Astrocyte (in vitro differentiated cells and primary cell): ENCODE measurements at places on chromosomes 11 and 22. TPM values are rescaled to one million over a fixed set of nuclear protein-coding genes. Genes with fewer than 3 reads are reported as not detected.

DNA sequence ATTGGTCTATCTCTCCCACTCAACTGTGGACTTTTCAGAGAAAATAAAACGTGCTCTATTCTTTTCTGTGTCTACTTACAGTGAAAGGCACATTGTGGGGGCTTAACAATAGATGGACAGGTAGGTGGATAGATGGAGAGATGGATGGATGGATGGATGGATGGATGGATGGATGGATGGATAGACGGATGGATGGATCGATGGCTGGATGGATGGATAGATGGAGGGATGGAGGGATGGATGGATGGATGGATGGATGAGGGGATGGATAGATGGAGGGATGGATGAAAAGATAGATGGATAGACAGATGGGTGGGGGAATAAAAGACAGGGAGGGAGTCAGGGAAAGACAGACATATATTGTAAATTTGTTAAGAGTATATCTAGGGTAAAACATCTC, 14.2 kb upstream of the SLC1A2 start:
- no peak overlapping the region for H3K4me3 ChIP-seq
- no peaks in the 10 kb centered on the region for H3K36me3 ChIP-seq
- peaks cover 15% of the 10 kb centered on the region for H3K27me3 ChIP-seq

- no peak overlapping the region for H3K27ac ChIP-seq
- H3K27me3 ChIP-seq = no peaks in the 10 kb centered on the region
- H3K4me1 ChIP-seq = peaks cover 5% of the 10 kb centered on the region
- H3K4me3 ChIP-seq = no peak overlapping the region
- no peaks in the 10 kb centered on the region for H3K36me3 ChIP-seq
Measured at GRCh38 chr11:43377389-43377788, 18.7 kb downstream of the TTC17 start.

SHISA8 gene
- not detected in 2 replicates for total RNA-seq

DNA sequence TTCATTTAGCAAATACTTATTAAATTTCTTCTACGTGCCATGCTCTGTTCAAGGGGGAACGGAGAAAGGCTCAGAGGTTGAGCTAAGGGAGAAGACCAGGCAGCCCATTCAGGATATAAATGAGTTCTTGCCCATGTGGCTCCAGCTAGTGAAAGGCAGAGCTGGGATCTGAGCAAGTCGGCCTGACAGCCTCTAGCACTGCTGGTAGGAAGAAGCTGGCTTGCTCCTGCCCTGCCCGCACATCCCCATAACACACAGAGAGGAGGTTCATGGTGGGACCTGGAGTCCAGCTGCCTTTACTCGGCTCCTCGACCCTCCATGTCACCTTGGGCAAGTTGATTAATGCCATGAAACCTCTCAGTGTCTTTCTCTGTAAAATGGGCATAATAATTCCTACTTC, 2.0 kb downstream of the SLC15A3 start:
- H3K36me3 ChIP-seq = no peaks in the 10 kb centered on the region
- no peak overlapping the region for H3K27ac ChIP-seq
- H3K27me3 ChIP-seq = peaks cover 17% of the 10 kb centered on the region
- peaks cover 4% of the 10 kb centered on the region for H3K4me1 ChIP-seq
- no peak overlapping the region for H3K4me3 ChIP-seq

DNA sequence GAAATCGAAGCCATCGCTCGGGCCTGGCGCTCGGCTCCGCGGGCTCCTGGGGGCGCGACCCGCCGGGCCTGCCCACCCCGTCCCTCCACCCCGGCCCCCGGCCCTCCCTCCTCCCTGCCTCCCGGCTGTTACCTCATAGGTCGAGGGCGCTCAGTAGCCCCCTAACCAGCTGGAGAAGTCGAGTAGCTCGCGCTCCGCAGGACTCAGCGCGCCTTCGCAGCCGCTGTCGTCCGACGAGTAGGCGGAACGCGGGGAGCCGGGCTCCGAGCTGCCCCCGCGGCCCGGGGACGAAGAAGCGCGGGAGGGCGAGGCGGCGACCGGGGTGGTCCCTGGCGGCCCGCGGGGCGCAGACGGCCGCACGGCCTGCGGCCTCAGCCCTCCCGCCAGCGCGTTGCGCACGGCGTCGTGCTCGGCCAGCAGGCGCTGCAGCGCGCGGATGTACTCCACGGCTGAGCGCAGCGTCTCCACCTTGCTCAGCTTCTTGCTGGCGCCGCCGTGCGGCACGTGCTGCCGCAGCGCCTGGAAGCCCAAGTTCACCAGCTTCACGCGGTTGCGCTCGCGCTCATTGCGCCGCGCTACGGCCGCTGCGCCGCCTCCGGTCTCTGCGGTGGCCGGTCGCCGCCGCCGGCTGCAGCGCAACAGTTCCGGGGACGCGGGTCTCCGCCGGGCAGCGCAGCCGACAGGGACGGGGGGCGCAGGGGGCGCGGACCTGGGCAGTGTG, 627 bp downstream of the ASCL2 start:
- peaks cover 45% of the 10 kb centered on the region for H3K27me3 ChIP-seq
- no peak overlapping the region for H3K27ac ChIP-seq
- no peaks in the 10 kb centered on the region for H3K36me3 ChIP-seq
- H3K4me1 ChIP-seq = no peaks in the 10 kb centered on the region

- no peaks in the 10 kb centered on the region for H3K4me1 ChIP-seq
- no peak overlapping the region for H3K4me3 ChIP-seq
- no peaks in the 10 kb centered on the region for H3K36me3 ChIP-seq
Measured at GRCh38 chr11:115256397-115257197, 247.6 kb downstream of the CADM1 start.

SDHAF2 gene
- total RNA-seq = 35.5 and 38.8 TPM in 2 replicates

NXPE1 gene
- not detected in 2 replicates for total RNA-seq

DNA sequence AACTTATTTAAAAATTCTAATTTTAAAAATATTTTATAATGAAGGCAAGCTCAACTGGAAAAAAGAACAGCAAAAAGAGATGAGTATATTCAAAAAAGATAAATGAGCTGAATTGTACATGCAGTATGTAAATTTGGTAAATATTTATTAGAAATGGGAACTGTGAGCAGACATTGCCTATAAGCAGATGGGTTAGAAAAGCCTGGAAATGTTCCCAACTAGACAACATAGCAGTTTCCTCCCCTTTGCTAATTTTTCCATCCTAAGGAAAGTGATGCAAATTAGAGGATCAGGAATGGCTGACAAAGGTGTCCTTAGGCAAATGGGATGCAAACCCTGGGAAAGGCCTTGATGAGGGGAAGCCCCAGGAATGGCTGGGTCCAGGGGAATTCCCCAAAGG, 37.2 kb downstream of the TP53I11 start:
- no peak overlapping the region for H3K4me3 ChIP-seq
- no peaks in the 10 kb centered on the region for H3K4me1 ChIP-seq
- no peak for DNase-seq
- no peaks in the 10 kb centered on the region for H3K36me3 ChIP-seq

OR2AT4 gene
- total RNA-seq = not detected in 2 replicates

- no peaks in the 10 kb centered on the region for H3K4me1 ChIP-seq
- H3K36me3 ChIP-seq = no peaks in the 10 kb centered on the region
- H3K27ac ChIP-seq = no peak overlapping the region
- no peak overlapping the region for H3K4me3 ChIP-seq
Measured at GRCh38 chr11:126186025-126186698, 25.3 kb downstream of the RPUSD4 start.

DNA sequence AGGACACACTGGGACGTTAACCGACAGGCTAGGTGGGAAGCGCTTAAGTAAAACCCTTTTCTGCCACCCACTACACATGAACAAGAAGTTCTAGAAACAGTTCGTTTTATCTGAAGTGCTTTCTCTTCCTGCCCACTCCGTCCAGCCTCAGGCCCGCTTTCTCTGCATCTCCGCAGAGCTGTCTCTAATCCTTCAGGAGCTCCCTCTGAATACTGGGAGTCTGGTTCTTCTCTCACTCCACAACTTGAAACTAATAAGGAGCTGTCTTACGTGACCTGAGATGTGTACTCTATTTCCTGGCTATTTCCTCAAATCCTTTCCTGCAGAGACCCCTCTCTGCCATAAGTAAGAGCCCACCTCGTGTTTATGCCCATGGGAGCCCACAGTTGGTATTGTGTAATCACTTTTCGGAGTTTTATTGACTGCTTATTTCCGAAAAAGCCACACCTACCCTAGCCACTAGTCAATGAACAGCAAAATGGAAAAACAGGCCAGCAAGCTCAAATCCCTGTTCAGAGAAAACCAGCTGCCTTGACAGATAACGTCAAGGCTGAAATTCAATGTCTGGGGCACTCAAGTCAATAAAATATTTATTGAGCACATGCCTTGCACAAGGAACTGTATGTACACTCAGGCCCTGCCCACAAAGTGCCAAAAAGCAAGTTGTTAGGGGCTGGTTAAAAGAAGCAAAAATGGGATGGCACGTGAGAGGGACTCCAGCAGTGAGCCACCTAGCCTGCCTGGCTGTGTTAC, 4.9 kb downstream of the PC start:
- no peaks in the 10 kb centered on the region for H3K27me3 ChIP-seq
- DNase-seq = no peak
- no peak overlapping the region for H3K27ac ChIP-seq

MMP12 gene
- not detected in 2 replicates for total RNA-seq

GRCh38 chr11:54558407-54558806, 45.4 kb downstream of the OR4C46 start:
- no peaks in the 10 kb centered on the region for H3K4me1 ChIP-seq
- H3K4me3 ChIP-seq = no peak overlapping the region
- no peaks in the 10 kb centered on the region for H3K36me3 ChIP-seq

GRCh38 chr11:86134580-86135318, 65.9 kb upstream of the PICALM start:
- no peak overlapping the region for H3K4me3 ChIP-seq
- H3K27ac ChIP-seq = no peak overlapping the region
- H3K36me3 ChIP-seq = no peaks in the 10 kb centered on the region
- H3K4me1 ChIP-seq = no peaks in the 10 kb centered on the region
- no peaks in the 10 kb centered on the region for H3K27me3 ChIP-seq
- DNase-seq = no peak

DNA sequence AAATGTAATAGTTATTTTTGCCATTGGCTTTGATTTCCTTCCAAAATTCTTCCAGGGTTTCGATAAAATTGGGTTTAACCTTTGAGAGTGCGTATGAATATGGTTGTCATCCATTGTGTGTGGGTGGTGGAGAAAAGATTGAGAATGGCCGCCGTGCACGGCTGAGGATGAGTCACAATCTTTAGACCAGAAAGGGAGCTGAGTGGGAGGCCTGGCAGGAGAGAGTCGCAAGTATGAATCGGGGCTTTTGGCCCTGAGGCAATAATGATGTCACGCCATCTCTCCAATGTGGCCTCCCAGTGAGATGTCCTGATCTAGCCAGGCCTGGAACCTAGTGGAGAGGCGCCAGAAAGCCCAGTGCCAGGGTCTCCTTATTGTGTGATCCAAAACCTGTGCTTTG, 33.1 kb upstream of the SMPD1 start:
- DNase-seq = peak; percentile 92
- peak overlapping the region; percentile 44 for H3K27ac ChIP-seq
- peaks cover 17% of the 10 kb centered on the region for H3K4me1 ChIP-seq
- no peaks in the 10 kb centered on the region for H3K36me3 ChIP-seq
- H3K4me3 ChIP-seq = no peak overlapping the region

DNA sequence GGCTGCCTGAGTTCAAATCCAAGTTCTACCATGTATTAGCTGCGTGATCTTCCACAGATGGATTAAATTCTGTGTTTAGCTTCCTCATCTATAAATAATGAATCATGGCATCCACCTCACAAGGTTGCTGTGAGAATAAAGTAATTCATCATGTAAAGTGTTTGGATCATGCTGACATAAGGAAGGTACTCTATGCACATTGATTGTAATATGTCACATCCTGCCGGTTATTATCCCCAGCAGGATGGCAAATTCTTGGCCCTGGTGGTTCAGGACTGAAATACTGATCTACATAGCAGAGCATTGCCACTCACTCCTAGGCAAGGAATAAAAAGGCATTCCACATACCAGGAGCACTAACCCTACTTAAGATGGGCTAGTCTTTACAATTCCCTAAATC, 40.8 kb downstream of the LGR4 start:
- H3K4me3 ChIP-seq = no peak overlapping the region

OR52A1 gene
- total RNA-seq = not detected in 2 replicates

DNA sequence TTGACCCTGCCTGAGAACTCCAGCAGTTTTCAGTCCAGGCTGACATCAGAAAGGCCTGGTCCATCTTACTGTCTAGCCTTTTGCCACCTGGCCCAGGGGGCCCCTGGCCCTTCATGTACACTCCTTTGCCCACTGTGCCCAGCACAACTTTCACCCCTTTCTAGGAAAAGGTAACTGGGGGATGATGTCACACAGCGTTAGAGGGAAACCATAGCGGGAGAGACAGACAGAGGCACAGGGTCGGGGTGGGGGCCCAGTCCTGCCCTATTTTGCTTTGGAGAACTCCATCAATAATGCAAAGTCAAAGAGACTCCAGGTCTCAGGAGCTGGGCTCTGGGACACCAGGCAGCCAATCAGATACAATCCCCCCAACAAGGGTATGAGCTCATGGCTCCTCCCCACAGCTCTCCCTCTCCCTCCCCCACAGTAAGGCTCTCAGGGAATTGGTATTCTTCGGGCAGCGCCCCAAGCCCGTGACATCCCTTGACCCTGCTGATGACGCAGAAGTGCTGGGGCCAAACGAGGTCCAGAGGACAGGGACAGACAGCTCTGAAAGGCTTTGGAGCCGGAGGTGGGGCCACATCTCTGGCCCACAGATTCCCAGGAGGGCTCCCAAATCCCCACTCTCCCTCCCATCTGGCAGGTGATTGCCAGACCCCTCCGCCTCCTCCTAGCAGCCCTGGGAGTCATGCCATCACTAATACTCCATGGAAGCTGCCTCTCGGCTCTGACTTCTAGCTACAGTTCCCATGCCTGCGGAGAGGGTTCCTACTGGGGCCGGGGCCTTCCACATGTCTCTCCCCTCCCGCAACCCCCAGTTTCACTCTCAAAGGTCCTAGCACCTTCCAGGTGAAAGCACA, 5.9 kb downstream of the USP2 start:
- H3K27ac ChIP-seq = no peak overlapping the region
- DNase-seq = peak; percentile 71
- peaks cover 18% of the 10 kb centered on the region for H3K4me1 ChIP-seq
- H3K27me3 ChIP-seq = peaks cover 2% of the 10 kb centered on the region
- H3K36me3 ChIP-seq = no peaks in the 10 kb centered on the region

- H3K4me3 ChIP-seq = no peak overlapping the region
- H3K36me3 ChIP-seq = no peaks in the 10 kb centered on the region
- H3K4me1 ChIP-seq = peaks cover 6% of the 10 kb centered on the region
- no peak for DNase-seq
- H3K27me3 ChIP-seq = peaks cover 8% of the 10 kb centered on the region
Measured at GRCh38 chr11:44626645-44627044, 61.2 kb downstream of the CD82 start.
